ENCODE measurements at places on chromosomes 5 and 9. TPM values are rescaled to one million over a fixed set of nuclear protein-coding genes. Genes with fewer than 3 reads are reported as not detected.

GRCh38 chr5:134547579-134547978 lies 22.1 kb downstream of the JADE2 start:
- no peak for DNase-seq

- DNase-seq = peak; percentile 30
Measured at GRCh38 chr5:137587919-137588318, 88.8 kb upstream of the SPOCK1 start.

DNA sequence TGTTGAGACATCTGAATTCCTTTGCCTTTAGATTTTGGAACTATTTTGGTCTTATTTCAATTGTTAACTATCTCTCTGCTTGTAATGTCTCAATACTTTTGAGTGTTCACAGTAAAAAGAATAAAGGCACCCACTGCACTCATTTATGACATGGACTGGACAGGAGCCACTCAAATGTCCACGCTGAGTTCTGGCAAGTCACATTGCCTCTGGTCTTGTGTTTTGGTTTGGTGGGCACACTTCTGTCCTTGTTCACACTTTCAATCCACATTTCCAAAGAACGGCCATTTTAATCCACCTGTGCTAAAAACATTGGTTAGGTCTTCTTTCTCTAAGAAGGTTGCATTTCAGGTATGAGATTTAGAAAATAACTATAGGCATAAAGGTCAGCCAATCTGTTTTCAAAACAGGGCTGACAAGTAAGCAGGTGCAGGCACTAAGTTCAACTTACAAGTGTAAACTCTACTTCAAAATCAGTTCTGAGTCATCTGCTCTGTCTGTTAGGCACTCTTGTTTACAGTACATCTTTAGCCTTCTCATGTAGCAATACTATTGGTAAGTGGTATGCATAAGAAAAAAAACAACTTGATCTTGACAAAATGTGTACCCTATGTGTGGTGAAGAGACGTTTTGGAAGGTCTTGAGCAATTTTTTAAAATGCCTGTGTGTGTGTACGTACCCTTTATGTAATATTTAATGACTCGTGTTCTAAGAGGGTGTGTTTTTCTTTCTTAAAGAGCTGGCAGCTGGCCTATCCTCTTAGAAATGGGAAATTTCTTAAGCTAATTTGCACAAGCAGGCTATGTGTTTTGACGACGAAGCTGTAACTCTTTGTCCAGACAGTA lies 31.5 kb upstream of the ZFAND5 start:
- DNase-seq = peak; percentile 15

GRCh38 chr9:125652759-125653158 lies 54.2 kb downstream of the MAPKAP1 start:
- no peak for DNase-seq

DNA sequence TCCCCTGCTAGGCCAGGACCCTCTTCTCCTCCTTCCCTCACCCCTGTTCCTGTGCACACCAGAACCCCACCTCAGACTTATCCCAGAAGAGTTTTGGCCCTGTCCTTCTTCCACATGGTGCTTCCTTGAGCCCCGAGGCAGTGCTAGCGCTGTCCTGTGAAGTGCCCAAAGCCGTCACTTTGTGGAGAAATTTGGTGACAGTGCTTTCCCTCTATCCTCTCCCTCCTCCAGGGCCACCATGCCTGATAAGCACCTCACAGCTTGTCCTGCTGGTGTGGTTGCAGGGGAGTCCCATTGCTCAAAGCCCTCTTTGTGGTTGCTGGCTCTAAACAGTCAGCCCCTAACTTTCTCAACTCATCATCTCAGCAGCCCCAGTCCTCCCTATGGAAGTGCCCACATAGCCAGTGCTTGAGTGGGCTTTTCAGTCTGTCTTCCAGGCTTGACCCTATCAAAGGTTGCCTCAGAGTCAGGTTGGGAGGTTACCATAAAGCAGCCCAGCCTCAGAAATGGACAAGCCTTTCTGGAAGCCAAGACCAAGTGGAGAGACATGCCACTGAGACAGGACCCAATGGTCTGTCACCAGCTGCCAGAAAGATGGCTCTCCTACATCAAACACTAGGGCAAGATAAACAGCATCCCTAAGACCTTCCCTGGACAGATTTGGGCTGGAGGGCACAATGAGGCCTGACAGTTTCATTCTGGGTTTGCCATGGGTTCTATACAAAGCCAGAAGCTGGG lies 18.0 kb downstream of the IGIP start:
- DNase-seq = no peak

- DNase-seq = peak; percentile 60
Measured at GRCh38 chr9:89605465-89606048, 745 bp downstream of the GADD45G start.

GRCh38 chr5:135149956-135150723 lies 116.1 kb upstream of the PITX1 start:
- DNase-seq = no peak

Gene EPB41L4A
- not detected for total RNA-seq

Gene EDIL3
- not detected for total RNA-seq

Gene HRCT1
- not detected for total RNA-seq

Gene LMAN2
- 339 TPM for total RNA-seq

Gene PCDHGA12
- total RNA-seq = not detected

Gene DCTN3
- 160 TPM for total RNA-seq

Gene MROH2B
- not detected for total RNA-seq

Gene INSL4
- not detected for total RNA-seq

Gene FCN1
- total RNA-seq = not detected

Gene CDC25C
- total RNA-seq = 39.8 TPM
